ENCODE measurements at places on chromosomes 7 and 10.
A peak's percentile ranks its signal among the peaks of the same experiment; 100 is the strongest.

- no peak for DNase-seq
These were observed 48.1 kb downstream of the NEURL1 start for GRCh38 chr10:103541616-103542015.

- no peak for DNase-seq
These were observed 378.2 kb downstream of the PTPRN2 start for GRCh38 chr7:158209435-158209834.

DNA sequence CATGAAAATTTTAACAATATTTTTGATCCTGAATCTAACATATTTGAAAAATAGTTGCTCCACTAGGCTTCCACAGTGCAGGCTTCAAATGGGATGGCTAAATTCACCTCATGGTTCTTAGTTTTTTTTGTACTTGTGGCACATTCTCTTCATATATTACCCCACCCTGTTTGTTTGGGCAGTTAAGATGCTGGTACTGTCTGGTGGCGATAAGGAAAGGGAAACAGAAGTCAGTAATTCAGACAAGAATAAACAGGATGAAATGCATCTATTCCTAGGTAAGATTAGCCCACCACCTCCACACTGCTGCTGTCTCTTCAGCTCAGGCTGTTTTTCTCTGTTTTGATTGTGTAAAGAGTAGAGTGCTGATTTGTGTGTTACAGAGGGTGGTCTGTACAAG is 44.2 kb downstream of the GLRX3 start:
- DNase-seq: no peak

GRCh38 chr7:4010923-4011656 is 671.0 kb upstream of the FOXK1 start:
- DNase-seq: no peak

- no peak for DNase-seq
These were observed 324.5 kb upstream of the KLF6 start for GRCh38 chr10:4109469-4109868.

DNA sequence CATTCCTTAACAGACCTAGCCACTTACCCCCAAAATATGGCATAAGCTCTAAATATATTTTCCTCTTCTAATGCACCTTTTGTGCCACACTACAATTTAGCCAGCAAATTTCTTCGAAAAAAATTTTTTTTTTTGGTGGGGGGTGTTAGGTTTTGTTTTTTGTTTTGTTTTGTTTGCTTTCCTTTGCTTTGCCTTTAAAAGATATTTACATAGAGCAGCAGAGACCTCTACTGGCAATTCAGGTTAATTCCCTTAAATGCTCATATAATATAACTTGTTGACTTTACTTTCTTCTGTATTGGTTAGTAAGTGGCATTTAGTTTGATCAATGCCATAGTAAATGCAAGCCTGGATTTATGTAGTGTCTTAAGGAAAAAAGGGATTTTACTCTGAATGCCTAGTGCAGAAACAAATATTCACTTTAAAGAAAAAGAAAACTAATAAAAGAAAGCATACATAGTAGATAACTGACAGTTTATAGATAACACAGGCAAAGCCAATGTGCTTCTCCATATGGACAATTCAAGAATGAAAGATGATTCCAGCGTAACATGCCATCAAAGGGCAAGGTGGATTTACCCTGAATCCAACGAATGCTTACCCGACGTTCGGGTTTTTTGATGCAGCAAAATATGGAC is 1250.6 kb downstream of the GATA3 start:
- DNase-seq: peak; percentile 5

DNA sequence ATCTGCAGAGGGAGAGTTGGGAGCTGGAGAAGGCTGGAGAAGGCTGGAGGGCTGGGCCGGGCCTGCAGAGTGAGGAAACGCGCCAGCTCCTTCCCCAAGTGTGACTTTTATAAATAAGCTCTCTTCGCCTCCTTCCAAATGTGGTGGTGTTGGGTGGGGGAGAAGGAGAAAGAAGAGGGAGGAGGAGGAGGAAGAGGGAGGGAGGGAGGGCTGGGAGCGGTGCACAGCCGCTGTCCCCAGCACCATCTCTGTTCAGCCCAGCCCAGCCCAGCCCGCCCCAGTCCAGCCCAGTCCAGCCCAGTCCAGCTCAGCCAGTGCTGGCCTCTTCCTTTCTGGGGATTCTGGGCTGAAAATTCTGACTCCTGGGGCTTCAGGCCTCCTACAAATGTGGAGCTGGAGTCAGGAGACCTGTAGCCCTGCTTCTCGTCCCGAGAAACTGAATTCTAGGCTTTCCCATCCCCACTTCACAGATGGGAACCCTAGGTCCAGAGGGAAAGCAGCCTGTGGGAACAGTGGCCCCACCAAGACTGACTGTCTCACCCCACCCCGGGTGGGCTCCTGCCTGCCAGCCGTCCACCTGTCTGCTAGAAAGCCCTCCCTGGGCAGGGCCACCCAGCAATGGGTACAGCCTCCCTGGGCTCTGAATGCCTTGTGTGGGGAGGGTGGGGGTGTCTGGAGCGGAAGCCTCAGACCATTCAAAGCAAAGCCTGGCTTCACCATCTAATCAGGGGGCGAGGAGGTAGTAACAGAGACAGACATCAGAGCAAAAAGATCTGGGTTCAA is 2.3 kb downstream of the STX1A start:
- peak; percentile 57 for DNase-seq

DNA sequence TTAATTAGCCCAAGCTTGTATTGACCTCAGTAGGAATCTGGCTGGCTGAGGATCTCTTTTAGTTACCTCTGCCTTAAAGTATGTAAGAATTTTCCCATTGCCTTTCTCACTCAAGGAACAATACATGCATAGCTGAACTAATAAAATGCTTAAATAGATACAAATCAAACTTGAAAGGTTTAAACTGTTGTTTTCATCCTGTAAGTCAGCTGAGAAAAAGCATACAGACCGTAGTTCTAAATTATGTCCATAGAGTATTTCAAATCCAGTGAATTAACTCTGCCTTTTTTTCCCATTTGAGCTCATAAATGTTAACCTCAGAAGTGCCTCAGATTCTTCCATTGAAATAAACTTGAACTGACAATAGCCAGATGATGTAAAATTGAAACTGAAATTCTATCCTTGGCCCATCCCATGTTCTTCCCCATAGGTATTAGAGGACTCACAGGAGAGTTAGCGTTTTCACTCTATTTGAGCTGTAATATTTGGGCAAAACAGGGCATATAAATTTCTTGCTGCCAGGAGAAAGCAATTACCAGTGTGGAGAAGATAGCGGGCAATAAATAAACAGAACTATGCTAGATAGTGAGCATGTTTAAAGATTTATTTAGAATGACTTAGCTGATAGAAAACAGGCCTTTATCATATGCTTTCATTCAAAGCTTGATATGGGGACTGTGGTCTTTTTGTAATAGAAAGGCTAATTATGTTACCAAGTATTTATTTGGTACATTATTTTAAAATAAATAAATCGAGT is 163.7 kb downstream of the WNT2 start:
- DNase-seq: no peak

- no peak for DNase-seq
These were observed 297.2 kb downstream of the C7orf25 start for GRCh38 chr7:42614636-42615035.

DNA sequence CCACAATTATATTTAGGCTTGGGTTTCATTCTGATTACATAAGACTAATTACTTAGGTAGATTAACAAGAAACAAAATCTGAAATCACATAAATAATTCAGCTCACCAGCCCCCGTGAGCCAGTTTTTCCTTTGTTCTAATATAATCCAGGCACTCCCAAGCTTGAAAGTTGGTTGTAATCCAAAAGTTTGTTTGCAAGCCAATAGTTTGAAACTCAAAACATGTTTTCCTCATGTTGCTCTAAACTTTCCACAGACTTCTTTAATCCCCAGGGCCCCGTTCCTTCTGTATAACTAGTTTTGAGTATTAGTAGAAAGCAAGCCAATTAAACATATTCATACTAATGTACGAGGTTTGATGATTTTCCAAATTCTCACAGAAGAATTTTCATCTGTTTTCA is 56.1 kb downstream of the SP8 start:
- peak; percentile 11 for DNase-seq

- no peak for DNase-seq
These were observed 50.3 kb downstream of the FAM53B start for GRCh38 chr10:124693801-124694416.

- no peak for DNase-seq
These were observed 31.3 kb downstream of the CTBP2 start for GRCh38 chr10:125129076-125129458.
